ENCODE measurements at places on chromosomes 16 and 17.

- DNase-seq, result no peak
Measured at GRCh38 chr17:60817192-60817591, 139.5 kb downstream of the BCAS3 start.

GRCh38 chr16:73915935-73916334, 380.7 kb upstream of the PSMD7 start:
- DNase-seq, result no peak

DNA sequence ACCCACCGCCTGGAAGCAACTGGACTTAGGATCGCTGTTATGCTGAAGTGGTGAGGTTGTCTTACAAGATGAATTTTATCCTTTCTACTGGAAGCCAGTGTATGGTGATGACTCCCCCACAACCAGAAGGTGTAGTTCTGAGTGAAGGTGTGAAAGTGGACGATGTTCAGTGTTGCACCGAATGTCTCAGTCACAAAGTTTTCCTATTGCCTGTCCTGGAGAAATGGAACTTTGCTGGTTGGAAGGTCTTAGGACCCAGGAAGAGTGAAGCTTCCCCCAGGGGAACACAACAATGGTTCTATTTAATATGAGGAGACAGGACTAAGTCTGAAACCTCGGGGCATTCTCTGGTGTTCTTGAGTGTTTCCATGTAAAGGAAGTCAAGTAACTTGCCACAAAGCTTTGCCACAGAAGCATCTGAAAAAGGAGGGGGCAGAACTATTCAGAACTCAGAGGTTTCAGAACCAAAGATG, 44.2 kb downstream of the USP22 start:
- no peak for DNase-seq

DNA sequence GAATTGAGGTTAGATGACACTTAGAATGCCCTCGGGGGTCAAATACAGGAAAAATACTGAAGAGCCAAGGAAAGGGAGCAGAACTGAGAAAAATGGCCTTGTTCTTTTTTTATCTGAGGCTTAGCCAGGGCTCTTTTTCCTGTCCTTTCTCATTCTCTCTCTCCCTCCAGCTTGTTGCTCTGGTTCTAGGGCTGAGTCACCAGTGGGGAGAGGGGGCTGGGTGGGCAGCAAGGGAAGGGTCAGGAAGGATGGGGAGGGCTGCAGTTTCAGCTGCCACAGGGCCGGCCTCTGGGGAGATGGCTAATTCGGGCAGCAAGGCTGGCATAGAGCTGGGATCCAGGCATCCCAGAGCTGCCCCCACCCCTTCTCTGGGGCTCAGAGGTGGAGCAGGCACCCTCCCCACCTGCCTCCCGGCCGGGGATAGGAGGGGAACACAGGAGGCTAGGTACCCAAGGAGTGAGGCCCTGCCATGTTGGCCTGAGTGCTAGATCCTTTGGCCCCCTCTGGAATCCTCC, 3.9 kb downstream of the ITGA3 start:
- no peak for DNase-seq

DNA sequence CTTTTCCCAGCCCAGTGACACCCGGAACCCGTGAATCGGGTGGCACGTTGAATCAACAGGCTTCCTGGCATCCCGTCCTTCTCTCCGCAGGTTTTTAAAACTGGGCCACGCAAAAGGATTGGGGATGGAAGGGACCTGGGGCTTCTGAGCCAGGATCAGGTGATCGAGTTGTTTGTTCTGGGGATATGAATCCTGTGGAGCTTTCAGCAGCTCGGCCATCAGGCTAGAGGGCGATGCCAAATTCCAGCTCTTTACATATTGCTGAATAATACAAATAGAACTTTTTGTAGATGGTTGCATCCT, 473 bp downstream of the SUPT6H start:
- DNase-seq, result no peak

DNA sequence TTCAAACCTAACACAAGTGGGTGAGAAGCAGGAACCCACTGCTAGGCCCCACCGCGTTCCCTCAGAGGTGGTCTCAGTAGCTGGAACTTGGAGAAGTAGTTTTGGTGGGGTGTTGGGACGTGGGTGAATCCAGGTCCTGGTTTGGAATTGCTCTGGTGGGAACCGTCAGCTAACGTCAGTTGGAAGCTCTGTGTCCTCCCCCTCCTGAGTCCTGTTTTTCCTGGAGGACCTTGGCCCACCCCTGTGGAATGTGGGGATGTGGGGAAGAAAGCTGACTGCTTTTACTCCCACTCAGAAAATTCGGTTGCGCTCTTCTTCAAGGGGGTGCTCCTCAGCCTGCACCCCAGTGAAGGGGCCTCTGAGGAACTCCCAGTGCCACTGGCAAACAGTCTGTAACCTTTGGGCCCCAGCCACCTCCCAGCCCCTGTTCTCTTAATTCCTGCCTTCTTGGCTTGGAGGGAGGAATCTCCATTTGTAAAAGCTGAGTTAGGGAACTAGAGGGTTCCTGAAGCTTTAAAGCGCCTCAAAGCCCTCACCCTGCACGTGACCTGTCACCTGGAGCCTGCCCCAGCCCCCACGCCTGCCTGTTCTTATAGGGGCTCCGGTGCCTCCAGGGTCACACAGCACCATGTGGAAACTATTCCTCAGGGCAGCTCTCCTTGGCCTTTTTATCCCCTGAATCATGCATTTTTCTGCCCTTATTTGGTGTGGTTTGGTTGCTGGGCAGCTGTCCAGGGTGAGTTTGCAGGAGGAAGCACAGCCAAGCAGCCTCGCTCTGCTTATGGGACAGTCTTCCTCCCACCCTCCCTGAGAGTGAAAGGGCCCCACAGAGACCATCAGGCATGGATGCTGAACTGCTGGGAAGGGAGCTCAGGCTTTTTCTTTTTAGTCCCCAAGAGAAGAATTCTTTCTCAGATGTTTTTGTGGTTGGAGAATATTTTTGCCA, 16.2 kb upstream of the NAGLU start:
- DNase-seq, result peak; percentile 84

DNA sequence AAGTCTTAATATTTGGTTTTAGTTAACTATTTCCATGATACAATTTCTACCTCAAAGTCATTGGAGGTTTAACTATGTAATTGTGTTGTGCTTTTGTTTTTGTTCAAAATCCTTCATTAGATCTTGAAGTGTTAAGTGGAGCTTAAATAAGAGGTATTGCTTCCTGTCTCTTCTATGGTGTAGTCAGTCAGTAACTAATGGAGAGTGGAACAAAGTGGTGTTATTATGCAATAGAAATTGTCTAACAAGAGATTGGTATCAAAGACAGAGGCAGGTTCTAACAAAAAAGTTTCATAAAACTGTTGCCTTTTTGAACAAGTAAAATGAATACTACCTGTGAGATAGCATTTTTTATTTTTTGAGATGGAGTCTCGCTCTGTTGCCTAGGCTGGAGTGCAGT, 45.2 kb downstream of the GRB7 start:
- no peak for DNase-seq

DNA sequence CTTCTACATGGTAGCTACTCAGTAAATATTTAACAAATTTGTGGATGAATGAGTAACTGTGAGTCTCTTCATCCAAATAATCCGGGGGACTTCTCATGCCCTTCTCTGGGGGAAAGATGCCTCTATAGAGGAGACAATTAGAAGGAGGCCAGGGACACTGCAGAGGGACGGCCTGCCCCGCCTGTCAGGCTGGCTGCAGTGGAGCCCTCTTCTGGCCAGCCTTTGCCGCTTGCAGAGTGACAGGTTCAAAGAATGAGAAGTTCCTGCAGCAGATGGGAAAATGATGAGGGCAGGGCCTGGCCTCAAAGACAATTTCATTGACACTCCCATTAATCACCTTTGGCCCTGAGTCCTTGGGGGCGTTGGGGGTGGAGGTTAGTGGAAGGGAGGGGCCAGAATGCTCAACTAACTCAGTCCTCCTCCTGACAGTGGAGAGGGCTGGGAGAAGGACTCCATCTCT, 339.0 kb downstream of the MAF start:
- DNase-seq, result no peak

- DNase-seq, result no peak
Measured at GRCh38 chr17:44202756-44203155, 3.1 kb upstream of the ATXN7L3 start.

- no peak for DNase-seq
Measured at GRCh38 chr16:56426585-56426984, 1.2 kb upstream of the AMFR start.

- no peak for DNase-seq
Measured at GRCh38 chr16:78069913-78070312, 29.5 kb upstream of the WWOX start.

DNA sequence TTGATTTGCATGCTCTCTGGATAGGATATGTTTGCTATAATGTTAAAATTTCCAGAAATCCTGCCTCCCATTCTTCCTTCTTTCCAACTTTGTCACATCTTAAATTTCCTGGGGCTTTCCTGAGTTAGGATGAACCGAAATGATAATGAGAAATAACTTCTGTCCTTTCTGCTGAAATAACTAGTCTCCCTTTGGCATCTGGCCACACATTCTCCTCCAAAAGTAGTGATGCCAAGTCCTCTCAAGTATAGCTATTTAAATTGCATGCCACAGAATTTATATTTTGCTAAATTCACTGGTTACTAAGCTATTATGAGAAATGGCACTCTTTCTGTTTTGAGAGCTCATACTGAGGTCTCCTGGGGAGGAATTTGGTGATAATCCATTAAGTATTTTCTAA, 30.6 kb downstream of the FAM20A start:
- DNase-seq, result no peak

DNA sequence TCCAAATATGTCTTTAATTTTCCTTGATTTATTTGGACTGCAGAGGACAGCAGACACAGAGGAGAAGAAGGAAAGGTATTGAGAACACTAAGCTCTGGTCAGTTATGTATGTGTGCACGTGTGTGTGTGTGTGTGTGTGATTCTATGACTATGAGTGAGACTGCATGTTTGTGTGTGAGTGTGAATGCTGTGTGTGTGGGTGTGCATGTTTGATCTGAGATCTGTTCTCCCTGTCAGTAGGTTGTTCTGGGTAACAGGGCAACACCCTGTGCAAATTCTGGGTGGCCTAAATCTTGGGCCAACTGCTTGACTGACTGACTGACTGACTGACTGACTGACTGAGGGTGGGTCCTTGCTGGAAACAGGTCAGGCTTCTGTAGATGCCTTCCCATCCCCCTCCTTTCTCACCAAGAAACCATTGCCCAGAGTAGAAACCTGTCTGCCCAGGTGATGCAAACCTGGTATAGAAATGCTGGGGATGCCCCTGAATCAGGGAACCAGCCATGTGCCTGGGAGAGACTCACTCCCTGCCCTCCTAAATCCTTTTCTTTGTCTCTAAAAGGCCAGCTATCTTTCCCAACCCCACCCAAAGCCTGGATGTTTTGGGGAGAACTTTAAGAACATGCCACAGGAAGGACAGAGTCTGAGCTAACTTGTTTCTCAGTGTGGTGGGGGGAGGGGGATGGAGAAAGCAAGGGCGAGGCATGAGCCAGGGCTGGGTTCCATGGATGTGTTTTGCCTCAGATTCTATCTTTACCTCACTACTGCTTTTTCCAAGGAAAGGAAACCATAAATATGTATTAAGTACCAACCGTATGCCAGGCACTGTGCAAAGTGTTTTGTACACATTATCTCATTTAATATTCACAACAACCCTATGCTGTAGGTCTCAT, 4.5 kb upstream of the NR1D1 start:
- DNase-seq, result no peak

GRCh38 chr16:78768226-78768625, 668.8 kb downstream of the WWOX start:
- no peak for DNase-seq

GRCh38 chr17:68567035-68567434, 34.1 kb downstream of the FAM20A start:
- DNase-seq, result no peak

- no peak for DNase-seq
Measured at GRCh38 chr17:39229274-39229913, 3.6 kb upstream of the STAC2 start.

GRCh38 chr17:79664930-79665737, 54.3 kb upstream of the RBFOX3 start:
- DNase-seq, result no peak

DNA sequence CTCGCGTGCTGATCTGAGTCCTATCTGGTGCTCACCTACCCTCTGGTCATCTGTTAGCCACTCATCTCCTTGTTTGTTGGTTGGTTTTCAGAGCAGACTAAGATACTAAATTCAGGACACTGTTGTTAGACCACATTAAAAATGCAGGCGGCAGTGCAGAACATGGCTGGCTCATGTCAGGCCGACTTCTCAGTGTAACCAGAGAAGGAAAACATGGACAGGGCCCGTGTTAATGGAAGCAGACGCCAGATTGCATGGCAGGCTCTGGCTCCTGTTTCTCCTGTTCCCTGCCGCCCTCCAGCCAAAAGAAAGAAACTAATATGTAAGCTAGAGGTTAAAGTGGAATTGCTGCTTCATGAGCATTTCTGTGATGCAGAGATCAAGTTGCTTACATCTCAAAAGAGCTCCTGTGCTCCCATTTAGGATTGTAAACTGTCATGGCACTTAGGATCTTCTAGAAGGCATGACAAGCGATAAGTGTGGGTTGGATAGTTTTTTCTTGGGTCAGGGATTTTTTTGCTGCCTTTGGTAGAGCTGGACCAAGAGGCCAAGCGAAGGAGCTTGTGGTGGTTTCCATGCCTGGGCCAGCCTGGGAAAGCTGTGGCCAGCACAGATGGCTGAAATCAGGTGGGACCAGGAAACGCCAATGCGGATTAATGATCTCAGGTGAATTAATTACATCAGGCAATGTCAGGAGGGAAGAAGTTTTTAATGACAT, 56.1 kb downstream of the YPEL2 start:
- no peak for DNase-seq

- DNase-seq, result no peak
Measured at GRCh38 chr16:83603723-83604570, 203.8 kb upstream of the HSBP1 start.

DNA sequence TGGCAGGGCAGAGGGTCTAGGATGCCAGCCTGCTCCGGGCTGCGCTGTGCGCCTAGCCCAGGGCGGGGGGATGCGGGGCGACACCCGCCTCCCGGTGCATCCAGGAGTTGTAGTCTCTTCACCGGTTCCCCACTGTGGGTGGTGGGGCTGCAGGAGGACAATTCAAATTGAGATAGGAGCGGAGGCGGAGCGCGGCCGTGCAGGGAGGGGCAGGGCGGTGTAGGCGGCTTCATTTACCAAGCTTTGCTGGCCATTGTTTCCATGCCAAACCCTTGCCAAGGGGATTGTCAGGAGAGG, 2047.4 kb downstream of the TP53TG3F start:
- no peak for DNase-seq

GRCh38 chr16:47016700-47017133, 43.2 kb upstream of the DNAJA2 start:
- DNase-seq, result no peak

- DNase-seq, result no peak
Measured at GRCh38 chr16:76755496-76755895, 435.5 kb upstream of the MON1B start.
